NCI-H2171 treated with DMSO at 0.1 percent for 48 hours (cell line): ENCODE measurements at places on chromosomes 7 and 10.

DNA sequence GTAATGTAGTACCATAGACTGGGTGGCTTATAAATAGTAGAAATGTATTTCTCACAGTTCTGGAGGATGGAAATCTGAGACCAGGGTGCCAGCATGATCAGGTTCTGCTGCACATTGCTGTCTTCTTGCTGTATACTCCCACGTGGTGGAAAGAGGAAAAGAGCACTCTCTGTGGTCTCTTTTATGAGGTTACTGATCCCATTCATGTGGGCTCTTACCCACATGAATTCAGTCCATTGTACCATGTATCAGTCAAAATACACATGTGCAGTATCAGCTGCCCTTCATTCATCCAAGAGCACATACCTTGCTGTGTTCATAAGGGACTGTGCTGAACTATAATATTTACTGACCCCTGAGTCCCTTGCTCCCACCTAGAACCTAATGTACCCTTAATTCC is 17.1 kb downstream of the PNLIPRP2 start:
- no peak for DNase-seq

GRCh38 chr7:83478616-83479015 is 170.3 kb downstream of the SEMA3E start:
- DNase-seq: peak; percentile 13

- peak; percentile 45 for DNase-seq
These were observed 458.4 kb downstream of the DNAJB6 start for GRCh38 chr7:157795199-157795598.

GRCh38 chr10:102120991-102121738 is 997 bp upstream of the LDB1 start:
- peak; percentile 15 for DNase-seq

GRCh38 chr10:109892117-109892516 is 31.2 kb downstream of the XPNPEP1 start:
- no peak for DNase-seq

DNA sequence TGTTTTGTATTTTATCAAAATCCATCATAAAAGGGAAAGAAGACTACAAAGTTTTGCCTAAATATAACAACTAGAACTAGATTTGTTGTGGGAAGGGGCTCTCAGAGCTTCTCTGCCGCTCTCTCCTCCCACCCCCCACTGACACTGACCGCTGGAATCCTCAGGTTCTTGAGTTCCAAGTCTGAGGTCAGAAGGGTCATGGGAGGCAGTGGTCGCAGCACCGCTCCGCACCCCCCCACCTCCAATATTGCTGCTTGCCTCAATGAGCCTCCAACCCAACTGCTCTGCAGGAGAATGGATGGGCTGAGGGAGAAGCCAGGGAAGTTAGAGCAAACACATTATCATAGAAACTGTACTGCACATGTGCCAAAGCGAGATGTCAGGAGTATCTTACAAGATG is 359.4 kb downstream of the GRID1 start:
- DNase-seq: no peak
